ENCODE measurements at places on chromosomes 4 and X.

DNA sequence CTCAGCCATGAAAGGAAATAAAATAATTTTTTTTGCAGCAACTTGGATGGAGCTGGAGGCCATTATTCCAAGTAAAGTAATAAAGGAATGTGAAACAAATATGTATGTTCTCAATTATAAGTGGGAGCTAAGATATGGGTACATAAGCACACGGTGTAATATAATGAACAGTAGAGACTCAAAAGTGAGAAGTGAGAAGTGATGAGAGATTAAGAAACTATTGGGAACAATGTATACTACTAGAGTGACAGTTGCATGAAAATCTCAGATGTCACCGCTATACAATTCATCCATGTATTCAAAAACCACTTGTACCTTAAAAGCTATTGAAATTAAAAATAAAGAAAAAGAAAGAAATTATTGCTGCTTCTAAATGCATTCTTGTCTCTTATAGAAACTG lies 182.9 kb upstream of the TACR3 start:
- no peak for DNase-seq

DNA sequence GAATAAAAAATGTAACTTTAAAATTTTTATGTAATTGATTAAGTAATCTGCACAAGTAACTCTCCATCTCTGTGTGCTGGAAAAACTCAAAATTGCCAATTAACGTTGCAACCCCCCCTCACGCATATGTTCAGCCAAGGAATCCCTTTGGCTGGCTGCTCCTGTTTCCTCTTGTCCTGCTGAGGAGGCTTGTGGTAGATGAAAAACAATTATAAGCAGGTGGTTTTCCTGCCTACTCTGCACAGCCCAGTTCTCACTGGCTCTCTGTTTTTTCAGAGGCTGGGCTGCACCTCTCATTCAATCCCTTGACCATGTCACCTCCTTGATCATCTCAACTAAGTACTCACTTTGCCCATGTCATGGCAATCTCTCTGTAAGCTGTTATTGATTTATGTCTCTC lies 1068.4 kb downstream of the ARAP2 start:
- no peak for DNase-seq

- no peak for DNase-seq
These were observed 216.4 kb downstream of the PALLD start for GRCh38 chr4:168713253-168713652.

DNA sequence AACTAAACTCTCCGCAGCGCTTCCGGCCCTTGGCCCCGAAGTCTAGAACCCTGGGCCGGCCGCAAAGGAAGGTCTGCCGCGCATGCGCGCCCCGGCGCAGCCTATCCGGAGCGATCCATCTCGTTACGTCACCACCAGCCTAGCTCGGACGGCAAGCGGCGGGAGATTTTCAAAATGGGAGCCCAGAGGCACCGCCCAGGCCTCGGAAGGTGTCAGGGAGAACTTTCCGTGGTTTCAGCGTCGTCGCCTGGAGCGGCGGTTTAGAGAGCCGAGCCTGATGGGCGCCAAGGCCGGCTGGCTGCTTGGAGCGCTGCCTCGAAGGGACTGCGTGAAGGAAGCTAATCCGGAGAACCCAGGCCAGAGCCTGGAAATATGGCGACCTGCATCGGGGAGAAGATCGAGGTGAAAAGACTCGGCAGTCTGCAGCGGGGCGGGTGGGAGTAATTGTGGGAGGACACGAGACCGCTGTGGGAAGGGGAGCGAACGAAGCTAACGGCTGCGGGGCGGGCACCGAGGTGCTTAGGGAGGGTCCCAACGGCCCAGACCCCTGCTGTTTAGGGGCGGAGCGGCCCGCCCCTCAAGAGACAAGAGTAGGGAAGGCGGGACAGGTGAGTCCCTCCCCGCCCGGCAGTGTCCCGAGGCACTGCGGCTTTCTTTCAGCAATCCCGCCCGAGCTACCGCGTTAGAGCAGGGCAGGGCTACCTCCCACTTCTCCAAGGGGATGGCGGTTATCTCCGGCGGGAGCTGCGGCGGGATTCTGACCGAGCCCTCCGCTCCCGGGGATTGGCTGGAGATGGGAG lies at the start of gene PLK4:
Gene PLK4 (plus strand): TSS at position 131 of the 800 bp plus-strand sequence. CDS start 242 bp downstream, at position 373.
- peak; percentile 97 for DNase-seq

GRCh38 chrX:15269120-15269519 lies 763 bp downstream of the ASB9 start:
- DNase-seq: peak; percentile 0

GRCh38 chrX:47321823-47322371 lies 48.5 kb upstream of the ZNF157 start:
- DNase-seq: no peak

DNA sequence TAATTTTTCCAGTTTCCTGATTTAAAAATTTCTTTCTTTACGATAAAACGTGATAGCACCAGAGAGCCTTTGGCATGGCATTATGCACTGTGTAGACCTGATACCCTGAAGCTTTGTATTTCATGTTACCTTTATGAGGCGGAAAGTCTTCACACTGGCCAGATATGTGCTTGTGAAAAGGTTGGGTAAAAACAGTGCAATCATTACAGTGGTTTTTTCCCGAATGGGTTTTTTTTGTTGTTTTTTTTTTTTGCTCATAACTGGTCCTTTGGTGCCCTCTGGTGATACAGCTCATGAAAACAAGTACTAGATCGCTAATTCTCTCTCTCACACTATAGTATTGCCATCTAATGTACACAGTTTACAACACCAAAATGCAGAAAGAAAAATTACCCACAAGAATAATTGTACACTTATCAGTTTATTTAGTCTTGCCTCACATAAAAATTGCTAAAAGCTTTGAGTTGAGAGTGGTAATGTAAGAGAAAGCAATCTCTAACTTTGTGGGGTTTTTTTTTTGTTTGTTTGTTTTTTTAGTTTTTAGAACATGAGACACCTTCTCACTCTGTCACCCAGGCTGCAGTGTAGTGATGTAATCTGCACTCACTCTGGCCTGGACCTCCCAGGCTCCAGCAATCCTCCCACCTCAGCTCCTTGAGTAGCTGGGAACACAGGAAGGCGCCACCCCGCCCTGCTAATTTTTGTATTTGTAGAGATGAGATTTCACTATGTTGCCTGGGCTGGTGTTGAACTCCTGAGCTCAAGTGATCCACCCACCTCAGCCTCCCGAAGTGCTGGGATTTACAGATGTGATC lies 21.3 kb downstream of the SPCS3 start:
- peak; percentile 69 for DNase-seq

GRCh38 chr4:54365691-54366090 lies 136.6 kb downstream of the PDGFRA start:
- no peak for DNase-seq

DNA sequence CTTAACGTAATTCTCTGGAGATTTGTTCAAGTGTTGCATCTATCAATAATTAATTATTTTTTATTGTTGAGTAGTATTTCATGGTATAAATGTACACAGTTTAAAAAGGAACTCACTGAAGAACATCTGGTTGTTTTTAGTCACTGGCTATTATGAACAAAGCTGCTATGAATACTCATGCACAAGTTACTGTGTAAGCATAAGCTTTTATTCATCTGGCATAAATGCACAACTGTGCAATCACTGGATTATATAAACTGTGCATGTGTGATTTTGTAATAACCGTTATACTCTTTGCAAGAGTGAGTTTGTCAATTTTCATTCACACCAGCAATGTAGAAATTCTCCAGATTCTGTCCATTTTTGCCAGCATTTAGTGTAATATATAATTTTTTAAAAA lies 43.8 kb upstream of the UBQLN2 start:
- DNase-seq: no peak

GRCh38 chrX:122567911-122568310 lies 616.2 kb upstream of the GRIA3 start:
- no peak for DNase-seq

- no peak for DNase-seq
These were observed 49.8 kb downstream of the DLG3 start for GRCh38 chrX:70494441-70494840.

DNA sequence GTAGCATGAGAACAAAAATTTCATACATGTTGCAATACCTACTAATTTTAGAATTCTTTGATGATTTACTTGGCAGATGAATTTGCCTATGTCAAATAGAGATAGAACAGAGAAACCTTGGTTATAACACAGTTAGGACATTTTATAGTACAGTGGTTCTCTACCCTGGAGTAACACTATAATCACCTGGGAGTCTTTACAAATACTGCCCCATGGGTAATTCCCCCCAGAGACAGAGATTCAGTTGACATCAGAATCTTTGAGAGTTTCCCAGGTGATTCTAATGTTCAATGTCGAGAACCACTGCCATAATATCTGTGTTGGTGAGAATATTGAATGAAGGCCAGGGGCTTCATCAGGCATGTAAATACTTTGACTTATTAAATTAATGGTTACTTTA lies 401.3 kb upstream of the NDST4 start:
- DNase-seq: no peak

GRCh38 chrX:24184018-24184417 lies 34.5 kb downstream of the ZFX start:
- no peak for DNase-seq

- DNase-seq: peak; percentile 52
These were observed 516.1 kb upstream of the DIPK2B start for GRCh38 chrX:45716750-45717149.

All from endothelial cell of umbilical vein (primary cell).